ENCODE measurements at places on chromosomes 6 and 20.

DNA sequence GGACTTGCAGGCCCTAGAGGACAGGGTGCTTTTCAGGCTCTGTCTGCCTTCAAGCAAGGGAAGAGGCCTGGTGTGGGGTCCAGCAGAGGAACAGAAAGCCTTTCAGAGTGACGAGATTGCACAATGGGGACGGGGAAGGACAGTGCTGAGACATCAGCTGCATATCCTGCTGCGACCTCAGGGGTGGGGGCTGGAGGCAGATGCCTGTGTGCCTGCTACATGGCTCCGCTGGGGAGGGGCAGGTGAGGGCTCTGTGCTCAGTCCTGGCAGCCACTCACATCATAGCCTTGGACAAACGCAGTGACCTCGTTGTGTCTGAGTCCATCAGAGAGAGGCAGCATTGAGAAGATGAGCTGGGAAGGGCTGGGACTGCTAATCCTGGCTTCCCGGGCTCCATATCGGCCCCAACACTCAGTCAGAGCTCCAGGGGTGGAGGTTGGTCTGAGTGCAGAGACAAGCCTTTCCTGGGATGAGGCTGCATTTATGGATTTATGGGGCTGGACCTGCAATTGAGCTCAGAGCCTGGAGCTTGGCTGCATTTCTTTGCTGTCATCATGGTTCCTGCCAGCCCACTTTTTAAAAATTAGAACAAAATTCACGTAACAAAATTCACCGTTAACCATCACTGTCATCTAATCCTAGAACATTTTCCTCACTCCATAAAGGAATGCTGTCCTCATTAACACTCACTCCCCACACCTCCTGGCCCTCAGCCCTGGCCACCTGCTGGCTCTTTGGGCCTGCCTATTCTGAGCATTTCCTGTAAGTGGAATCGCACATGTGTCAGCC lies 196.9 kb upstream of the SLC24A3 start:
- no peak for DNase-seq

DNA sequence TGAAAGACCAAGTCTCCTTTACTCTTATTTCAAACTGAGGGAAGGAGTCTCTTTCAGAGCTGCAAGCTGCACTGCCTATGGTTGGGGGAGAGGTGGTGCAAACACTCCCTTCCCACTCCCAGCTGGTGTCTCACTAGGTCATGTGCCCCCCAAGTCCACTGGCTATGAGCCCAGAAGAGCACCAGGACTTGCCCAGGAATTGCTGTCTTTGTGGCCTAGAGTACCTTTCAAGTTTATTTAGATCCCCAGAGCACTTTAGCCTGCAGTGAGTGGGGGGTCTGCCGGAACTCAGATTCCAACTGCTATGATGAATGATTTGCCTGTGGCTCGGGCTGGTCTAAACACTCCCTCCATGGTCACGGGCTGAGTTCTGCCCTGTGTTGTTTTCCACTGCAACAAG lies 192.6 kb upstream of the CITED2 start:
- DNase-seq: no peak

GRCh38 chr6:165227644-165228329 lies 81.6 kb downstream of the C6orf118 start:
- no peak for DNase-seq

GRCh38 chr6:125304970-125305660 lies 3.3 kb upstream of the HDDC2 start:
- DNase-seq: no peak

DNA sequence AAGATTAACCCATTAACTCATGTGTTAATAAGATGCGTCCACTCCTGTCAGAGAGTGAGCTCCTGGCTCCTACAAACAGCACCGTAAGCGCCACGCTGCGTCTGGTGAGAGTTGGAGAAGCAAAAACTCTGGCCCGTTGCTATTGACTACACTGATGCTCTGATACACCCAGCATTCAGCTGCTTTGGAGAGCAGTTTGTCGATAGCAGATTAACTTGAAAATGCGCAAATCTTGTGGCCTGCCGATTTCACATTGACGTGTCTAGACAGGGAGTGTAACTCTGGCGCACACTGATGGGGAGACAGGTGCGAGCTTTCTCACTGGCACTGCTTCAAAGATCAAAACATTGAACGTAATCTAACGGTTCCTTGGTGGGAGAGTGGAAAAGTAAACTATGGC lies 151.7 kb upstream of the RPS6KA2 start:
- DNase-seq: no peak

- DNase-seq: no peak
Observed at GRCh38 chr6:84224251-84224650, 3.2 kb downstream of the CEP162 start.

DNA sequence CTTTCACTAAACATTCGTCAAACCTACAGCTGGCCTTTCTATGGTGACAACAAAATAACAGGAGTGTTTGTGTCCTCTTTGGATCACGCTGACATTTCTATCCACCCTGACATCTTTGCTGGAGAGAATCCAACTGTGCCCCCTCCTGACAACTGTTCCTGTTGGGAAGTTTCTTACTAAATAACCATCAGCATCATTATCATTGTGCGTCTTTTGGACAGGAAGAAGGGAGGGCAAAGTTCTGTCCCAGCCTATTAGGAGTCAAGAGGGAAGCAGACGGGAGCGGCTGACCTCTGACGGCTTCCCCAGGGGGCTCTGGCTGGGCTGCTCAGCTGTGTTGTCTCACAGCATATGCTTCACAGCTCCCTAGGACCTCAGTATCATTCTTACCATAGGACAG lies 195.9 kb upstream of the SULF2 start:
- no peak for DNase-seq

Measured in NCI-H446 treated with DMSO at 0.1 percent for 48 hours (cell line).